Hindlimb muscle (tissue), 1 donor: ENCODE measurements at places on chromosomes 13 and 19. TPM values are rescaled to one million over a fixed set of nuclear protein-coding genes. Genes with fewer than 3 reads are reported as not detected.

Gene RGCC
- 18.5 TPM for polyA plus RNA-seq

DNA sequence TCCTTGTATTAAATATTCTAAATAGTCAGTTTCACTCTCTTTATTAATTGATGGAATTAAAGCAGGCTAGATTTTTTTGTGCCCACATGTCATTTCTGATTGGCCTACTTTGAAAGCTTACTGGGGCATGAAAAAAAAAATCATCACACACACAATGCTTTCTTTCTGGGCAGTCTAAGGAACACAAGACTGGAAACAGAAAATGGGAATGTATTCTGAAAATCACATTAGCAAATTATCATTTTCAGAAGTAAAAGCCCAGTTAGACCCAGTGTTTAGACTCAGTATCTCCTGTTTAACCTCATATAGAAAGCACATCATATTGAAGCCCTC lies 339.4 kb downstream of the SPRY2 start:
- no peak for DNase-seq

Gene CCNE1
- 21.8 TPM for polyA plus RNA-seq

Gene IFNL3
- polyA plus RNA-seq: not detected

GRCh38 chr19:13024951-13025697 lies 29.8 kb downstream of the NFIX start:
- DNase-seq: no peak

Gene PSPN
- polyA plus RNA-seq: 0.80 TPM

Gene RNASEH2B
- polyA plus RNA-seq: 34.8 TPM

Gene GGN
- 0.49 TPM for polyA plus RNA-seq

DNA sequence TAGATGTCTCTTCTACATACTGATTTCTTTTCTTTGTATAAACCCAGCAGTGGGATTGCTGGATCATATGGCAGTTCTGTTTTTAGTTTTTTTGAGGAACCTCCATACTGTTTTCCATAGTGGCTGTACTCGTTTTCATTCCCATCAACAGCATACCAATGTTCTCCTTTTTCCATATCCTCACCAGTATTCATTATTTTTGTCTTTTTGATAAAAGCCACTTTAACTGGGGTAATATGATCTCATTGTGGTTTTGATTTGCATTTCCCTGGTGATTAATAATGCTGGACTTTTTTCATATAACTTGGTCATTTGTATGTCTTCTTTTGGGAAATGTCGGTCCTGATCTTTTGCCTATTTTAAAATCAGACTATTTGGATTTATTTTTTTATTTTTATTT lies 108.5 kb downstream of the PAN3 start:
- no peak for DNase-seq

DNA sequence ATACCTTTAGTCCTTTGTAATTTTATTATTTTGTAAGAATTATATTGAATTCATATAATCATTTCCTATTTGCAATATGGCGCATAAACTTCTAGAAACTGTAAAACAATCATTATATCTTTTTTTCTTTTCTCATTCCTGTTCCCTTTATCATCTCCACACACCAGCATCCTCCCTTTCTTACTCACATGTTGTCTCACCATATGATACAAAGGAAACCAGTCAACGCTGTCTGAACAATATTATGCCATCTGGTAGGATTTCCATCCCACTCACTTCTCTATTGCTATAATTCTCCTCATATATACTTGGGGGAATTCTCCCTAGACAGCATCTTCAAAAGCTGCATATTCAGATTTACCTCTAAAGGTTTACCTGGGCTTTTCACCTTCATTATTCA lies 389.8 kb downstream of the NDFIP2 start:
- DNase-seq: no peak

Gene ZNF132
- 6.1 TPM for polyA plus RNA-seq

GRCh38 chr13:53351021-53351420 lies 322.4 kb downstream of the OLFM4 start:
- no peak for DNase-seq

DNA sequence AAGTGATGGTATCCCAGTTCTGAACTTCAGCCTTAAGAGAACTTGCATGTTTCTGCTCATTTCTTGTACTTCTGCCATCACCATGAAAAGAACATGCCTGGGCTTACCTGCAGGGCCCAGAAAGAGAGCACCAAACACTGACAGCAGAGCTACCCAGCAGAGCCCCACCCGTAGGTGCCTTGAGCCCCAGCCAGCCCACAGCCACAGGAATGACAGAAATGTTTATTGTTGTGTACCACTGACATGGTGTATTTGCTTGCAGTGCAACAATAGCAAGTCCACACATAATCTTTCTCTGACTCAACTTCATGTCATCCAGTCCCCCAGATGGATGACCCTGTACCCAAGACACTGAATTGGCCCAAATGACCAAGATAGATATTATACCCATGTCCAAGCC lies 195.2 kb downstream of the TSHZ3 start:
- no peak for DNase-seq

- no peak for DNase-seq
Observed at GRCh38 chr19:49556412-49557398, 23.7 kb downstream of the NOSIP start.

Gene ZNF98
- not detected for polyA plus RNA-seq

GRCh38 chr13:20129076-20129475 lies 31.8 kb downstream of the GJA3 start:
- DNase-seq: no peak

Gene CASP14
- polyA plus RNA-seq: 0.31 TPM

Gene ZNF136
- polyA plus RNA-seq: 7.3 TPM

Gene ARHGEF1
- 49.2 TPM for polyA plus RNA-seq

Gene C5AR1
- 2.9 TPM for polyA plus RNA-seq

- no peak for DNase-seq
Observed at GRCh38 chr13:99227909-99228688, 27.4 kb downstream of the UBAC2 start.

- DNase-seq: no peak
Observed at GRCh38 chr13:113671066-113672001, 4.3 kb downstream of the GRK1 start.

DNA sequence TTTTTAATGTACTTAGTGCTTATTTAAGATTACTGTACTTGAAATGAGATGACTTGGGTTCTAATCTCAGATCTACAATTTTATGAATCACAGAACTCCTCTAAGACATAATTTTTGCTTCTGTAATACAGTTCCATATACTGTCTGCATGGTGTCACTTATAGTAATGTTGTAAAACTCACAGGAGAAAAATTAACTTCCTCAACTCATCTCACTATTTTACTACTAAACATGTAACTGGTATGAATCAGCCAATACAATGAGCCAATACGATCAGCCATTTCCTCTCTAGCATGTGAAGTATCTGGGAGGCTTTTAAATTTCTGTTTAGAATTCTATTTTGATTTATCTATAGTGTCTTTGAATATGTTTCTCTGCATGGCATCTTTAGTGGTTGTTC lies 85.3 kb downstream of the NHLRC3 start:
- DNase-seq: no peak

Gene COMMD6
- polyA plus RNA-seq: 161 TPM

- DNase-seq: no peak
Observed at GRCh38 chr13:21528616-21529015, 69.5 kb upstream of the ZDHHC20 start.

Gene PLIN5
- 4.3 TPM for polyA plus RNA-seq

Gene SLC10A2
- polyA plus RNA-seq: not detected

DNA sequence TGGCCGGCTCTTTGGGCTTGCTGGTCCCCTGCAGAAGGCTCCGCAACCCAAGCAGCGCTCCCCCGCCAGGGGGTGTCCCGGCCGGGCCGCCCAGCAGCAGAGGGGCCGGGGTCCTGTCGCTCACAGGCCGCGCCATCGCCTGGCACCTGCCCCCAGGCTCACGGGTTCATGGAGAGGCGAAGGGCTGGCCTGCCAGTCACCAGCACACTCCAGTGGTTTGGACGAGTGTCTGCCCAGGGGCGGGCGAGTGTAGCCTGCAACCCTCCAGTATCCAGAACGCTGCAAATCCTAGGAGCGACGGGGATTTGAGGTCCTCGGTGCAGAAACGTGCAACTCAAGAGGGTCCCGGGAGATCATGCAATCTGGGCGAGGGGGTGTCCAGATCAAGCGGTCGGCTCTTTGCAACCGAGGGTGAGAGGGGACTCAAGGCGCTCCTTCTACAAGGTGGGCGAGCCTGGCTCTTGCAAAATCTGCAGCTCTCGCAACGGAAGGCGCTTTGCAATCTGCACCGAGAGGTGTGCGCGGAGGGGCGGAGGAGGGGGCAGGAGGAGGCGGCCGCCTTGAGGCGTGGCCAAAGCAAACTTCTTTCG lies at the start of gene DBP:
Gene DBP (minus strand): TSS at position 521 of the 590 bp plus-strand sequence. CDS start 385 bp downstream, at position 136.
- DNase-seq: no peak

- no peak for DNase-seq
Observed at GRCh38 chr13:113935001-113935844, 38.7 kb downstream of the C13orf46 start.

- DNase-seq: no peak
Observed at GRCh38 chr19:18468517-18468916, 30.6 kb upstream of the ISYNA1 start.

Gene SERPINE3
- 0.14 TPM for polyA plus RNA-seq

GRCh38 chr19:19203012-19203856 lies at the start of gene NR2C2AP:
Gene NR2C2AP (minus strand): TSS chr19:19203414. CDS start chr19:19203060, 354 bp downstream.
- peak; percentile 90 for DNase-seq

- no peak for DNase-seq
Observed at GRCh38 chr19:14395710-14396336, 14.6 kb downstream of the ADGRE5 start.

Gene RETN
- 1.3 TPM for polyA plus RNA-seq

Gene NPHS1
- polyA plus RNA-seq: 0.71 TPM

Gene USP12
- 21.9 TPM for polyA plus RNA-seq
